ENCODE measurements at places on chromosomes 16 and 17.

GRCh38 chr17:83055911-83056582 is 23.4 kb upstream of the METRNL start:
- DNase-seq = peak; percentile 67

GRCh38 chr17:62965174-62965685 is 805 bp upstream of the TANC2 start:
- no peak for DNase-seq

DNA sequence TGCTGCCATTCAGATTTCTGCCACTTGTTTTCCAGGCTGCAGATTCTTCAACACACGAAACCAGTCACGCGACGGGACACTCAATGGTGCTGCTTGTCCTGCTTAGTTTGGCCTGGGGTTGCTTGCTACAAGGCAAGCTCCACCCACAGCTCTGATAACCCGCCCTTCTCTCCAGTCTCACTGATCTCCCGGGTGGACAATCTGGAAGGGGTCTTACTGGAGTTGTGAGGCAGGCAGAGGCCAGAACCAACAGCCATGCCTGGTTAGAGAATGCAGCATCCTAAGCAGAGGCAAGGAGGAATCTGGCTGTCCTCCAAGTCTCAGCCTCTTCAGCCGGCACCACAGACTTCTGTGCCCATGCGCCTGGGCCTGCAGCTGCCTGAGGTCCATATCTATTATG is 119.1 kb downstream of the KCNJ12 start:
- no peak for DNase-seq

DNA sequence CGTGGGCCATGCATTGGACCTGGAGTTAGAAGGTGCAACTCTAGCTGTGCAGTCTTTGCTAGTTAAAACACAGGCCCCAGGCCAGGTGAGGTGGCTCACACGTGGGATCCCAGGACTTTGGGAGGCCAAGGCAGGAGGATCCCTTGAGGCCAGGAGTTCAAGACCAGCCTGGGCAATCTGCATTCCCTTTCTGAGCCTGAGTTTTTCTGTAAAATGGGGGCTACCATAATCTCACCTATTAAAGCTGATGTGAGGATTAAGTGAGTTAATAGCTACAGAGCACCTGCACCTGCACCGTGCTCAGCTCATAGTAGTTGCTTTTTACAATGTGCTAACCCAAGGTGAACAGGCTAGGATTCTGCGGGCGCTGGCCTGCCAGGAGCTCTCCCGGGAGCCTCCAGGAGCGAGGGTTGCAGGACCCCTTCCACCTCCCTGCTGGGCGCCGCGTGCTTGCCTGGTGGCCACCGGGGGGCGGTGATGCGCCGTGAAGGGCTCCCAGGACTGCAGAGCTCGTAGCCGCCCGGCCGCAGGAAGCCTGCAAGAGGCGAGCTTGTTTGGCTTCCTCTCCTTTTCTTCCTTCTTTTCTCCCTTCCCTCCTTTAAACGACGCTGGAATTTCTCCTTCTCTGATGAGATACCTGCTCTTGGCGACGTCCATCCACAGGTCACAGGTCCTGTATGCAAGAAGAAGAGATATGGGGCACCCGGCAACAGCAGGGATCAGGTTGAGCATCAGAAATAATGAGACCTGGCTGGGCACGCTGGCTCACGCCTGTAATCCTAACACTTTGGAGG is 51.3 kb downstream of the ZFP90 start:
- DNase-seq = peak; percentile 5

- peak; percentile 81 for DNase-seq
Observed at GRCh38 chr17:33012522-33013033, 20.9 kb downstream of the SPACA3 start.

DNA sequence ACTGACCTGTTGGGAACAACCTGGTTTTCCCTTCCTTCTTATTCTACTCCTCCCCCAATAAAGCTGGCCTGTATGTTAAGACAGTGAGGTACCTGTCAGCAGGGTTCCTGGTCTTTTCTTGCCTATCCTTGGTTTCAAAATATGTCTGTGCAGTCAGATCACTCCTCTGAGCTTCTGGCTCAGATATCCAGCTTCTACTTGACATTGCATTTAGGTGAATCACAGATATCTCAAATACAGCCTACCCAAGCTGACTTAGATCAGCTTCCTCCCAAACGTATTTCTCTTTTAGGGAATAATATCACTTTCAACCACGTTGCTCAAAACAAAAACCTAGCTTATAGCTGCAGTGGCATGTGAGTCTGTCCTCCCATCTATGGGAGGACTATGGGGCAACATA is 48.7 kb downstream of the TEX14 start:
- DNase-seq = peak; percentile 57

DNA sequence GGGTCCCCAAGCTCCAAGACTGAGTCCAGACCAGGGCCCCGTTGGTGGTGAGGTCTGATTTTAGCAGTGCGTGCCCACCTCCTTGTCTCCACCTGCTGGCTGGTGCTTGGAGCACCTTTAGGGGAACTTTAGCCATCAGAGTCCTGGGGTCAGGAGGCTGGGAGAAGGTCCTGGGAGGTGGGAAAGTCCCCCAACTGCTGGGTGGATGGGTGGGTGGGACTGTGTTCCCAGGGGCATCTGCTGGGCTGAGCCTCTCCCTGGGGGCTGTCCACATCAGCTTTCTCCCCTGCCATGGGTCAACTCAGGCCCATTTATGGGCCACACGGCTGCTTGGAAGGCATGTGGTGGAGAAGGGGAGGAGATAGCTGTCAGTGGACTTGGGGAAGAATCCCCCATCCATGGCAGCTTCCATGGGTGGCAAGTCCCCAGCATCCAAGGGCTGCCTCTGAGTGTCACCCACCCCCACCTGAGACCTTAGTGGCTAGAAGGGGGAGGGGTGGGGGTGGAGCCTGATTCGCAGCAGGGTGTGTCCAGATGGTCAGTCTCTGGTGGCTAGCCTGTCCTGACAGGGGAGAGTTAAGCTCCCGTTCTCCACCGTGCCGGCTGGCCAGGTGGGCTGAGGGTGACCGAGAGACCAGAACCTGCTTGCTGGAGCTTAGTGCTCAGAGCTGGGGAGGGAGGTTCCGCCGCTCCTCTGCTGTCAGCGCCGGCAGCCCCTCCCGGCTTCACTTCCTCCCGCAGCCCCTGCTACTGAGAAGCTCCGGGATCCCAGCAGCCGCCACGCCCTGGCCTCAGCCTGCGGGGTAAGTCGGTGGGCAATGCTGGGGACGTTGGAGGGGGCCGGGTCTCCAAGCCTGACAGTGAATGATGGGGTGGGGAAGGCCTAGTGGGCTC is at the start of gene TRPV2:
Gene TRPV2 (plus strand): TSS at position 541 of the 894 bp plus-strand sequence. CDS start 2,098 bp downstream, outside the sequence.
- DNase-seq = no peak

DNA sequence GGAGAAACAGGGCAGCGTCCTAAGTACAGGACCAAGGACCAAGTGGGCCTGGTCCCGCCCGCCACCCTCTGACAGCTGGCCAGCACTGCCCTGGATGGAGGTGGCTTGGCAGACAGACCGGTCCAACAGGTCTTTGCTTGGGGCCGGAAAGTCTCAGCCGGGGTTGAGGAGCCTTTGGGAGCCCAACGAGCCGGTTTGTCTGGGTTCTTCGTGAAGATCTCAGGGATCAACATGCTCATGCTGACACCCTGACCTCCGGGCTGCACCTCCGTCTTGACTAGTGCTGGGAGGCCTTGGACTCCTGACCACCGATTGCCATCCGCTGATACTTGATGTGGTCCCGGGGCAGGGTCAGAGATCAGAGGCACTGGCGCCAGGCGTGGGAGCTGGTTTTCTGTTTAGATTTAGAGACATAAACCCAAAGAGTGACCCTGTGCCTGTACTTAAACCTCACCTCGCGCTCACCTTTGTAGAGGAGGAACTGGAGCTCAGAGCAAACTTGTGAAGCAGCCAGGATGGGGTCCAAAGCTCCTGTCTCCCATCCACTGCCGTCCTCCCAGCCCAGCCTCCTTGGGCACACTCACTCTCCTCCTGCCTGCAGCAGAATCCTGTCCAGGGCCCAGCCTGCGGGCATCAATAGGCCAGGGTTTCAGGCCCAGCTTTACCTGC is 92.1 kb upstream of the GSE1 start:
- DNase-seq = no peak

DNA sequence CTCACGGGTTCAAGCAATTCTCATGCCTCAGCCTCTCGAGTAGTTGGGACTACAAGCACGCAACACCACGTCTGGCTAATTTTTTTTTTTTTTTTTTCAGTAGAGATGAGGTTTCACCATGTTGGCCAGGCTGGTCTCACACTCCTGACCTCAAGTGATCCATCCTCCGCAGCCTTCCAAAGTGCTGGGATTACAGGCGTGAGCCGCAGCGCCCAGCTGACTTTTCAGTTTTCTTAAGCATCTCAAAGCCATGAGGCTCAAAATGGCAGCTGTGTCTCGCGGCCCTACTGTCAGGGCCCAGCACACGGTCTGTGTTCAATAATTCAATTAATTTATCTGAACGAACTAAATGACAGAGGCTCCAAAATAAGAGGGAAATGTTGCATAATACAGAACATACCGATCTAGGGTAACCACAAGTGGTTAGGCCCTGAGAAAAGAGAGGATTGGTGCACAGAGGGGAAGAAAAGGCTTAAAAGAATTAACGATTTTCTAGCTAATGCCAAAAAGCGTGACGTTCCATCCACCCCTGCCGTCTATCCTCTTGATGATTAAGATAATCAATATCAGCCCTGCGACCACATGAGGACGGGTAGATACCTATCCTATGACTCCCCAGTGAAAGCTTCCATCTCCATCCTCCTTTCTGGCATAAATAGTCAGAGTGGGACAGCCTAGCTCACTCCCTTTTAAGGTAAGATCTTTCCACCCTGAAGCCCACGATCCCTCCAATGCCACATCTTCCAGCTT is 136.9 kb downstream of the SLC39A11 start:
- no peak for DNase-seq

- DNase-seq = peak; percentile 92
Observed at GRCh38 chr17:61307905-61308886, 91.4 kb upstream of the TBX2 start.

DNA sequence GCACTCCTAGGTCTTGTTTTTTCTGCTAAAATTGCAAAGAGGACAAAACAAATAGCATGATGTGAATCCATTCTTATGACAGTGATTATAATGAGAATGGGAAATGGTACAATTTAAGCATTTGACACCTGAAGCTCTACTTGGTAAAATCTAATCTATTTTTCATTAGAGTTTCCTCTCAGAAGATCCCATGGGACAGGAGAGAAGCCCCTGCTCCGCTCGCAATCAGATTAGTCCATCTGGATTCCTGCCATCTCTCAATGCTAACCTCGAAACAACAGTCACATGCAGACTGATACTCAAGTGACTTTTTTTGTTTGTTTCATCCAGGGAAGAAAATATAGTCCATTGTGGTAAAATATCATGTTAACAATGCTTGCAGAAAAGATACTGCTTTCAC is 107.4 kb upstream of the TOM1L1 start:
- no peak for DNase-seq

DNA sequence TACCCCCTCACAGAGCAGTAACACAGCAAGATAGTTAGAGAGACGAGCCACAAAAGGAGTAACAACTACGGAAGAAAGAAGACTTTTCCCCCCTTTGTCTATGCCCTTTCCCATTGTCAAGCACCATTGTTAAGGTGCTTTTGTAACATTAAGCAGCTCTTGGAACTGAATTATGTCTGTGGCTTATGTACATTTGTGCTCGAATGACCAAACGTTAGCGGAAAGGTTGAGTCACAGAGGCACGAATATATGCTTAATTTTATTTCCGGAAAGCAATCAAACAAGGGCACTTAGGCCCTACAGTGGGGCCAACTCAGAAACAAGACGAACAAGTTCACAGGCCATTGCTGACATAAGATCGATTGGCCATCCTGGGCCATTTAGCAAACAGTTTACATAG is 109.5 kb downstream of the ANKFN1 start:
- no peak for DNase-seq

DNA sequence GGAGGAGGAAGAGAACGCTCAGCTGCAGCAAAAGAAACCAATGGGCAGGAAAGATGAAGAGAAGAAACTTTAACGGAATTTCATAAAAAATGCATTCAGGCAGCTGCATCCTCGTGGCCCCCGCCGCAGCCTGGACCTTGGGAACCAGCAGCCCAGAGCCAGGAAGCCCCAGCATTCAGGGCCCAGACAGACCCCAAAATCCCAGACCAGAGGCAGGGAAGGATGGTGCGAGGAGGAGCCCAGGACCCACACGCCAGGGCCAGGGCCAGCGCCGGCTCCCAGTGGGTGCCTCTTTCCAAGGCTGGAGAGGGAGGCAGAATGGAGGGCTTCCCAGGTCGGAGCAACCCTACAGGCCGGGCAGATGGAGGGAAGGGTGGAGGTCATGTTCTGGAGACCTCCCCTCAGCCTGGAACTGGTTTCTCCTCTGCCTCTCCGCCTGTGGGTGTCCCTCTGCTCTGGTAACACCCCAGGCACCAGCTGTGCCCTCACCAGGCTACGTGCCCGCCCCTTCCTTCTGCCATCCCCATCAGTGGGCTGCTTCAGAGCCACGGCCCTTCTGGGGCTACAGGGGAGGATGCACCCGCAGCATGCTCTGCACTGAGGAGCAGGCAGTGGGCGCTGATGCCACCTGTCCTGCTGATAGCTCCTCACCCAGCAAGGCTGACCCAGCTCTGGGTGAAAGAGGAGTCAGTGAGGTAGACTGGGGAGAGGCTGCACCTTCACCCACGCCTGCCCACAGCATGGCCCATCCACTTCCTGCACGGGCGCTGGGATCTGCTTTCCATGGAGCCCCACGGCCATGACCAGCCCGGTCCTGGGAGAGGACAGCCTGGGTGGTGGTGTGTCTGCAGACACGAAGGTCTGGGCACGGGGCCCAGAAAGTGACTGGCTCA is 1.2 kb upstream of the MIF4GD start:
- DNase-seq = no peak

GRCh38 chr17:4908711-4909496 is 6.0 kb upstream of the CHRNE start:
- DNase-seq = peak; percentile 60

GRCh38 chr16:27252206-27252585 is 16.4 kb downstream of the NSMCE1 start:
- no peak for DNase-seq

- DNase-seq = no peak
Observed at GRCh38 chr16:117379-118365, 20.8 kb downstream of the NPRL3 start.

DNA sequence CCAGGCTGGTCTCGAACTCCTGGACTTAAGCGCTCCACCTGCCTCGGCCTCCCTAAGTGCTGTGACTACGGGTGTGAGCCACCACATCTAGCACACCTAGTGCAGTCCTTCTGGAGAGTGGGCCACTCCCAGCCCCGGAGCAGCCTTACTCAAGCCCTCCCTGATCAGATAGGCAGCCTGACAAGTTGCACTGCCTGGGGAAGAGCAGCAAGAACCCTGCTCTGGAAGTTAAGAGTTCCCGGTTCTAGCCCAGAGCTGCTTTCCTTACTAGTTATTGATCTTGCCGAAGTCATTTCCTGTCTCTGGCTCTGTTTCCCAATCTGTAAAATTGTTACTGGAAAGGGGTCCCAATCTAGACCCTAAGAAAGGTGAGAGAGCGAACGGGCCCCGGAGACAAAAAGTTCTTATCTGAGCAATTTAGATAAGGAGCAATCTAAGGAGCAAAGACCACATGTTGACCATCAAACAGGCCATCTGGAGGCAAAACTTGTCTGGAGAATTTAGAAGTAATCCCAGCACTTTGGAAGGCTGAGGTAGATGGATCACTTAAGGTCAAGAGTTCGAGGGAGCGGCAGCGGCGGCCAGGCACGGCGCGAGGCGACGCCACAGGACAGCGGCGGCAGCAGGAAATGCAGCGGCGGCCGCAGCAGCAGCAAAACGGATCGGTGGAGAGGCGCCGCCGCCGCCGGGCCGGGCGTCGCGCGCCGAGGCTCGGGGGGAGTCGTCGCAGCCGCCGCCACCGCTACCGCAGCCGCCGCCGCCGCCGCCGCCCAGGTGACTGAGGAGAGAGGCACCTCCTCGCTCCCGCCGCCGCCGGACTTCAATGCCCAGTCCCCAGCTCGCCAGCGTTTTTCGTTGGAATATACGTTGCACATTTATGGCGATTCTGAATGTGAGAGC is 4.3 kb upstream of the NAGLU start:
- DNase-seq = no peak

Measured in non-pigmented ciliary epithelial cell (primary cell).